Astrocyte (in vitro differentiated cells and primary cell): ENCODE measurements at places on chromosomes 4 and X.
A peak's percentile ranks its signal among the peaks of the same experiment; 100 is the strongest.

DNA sequence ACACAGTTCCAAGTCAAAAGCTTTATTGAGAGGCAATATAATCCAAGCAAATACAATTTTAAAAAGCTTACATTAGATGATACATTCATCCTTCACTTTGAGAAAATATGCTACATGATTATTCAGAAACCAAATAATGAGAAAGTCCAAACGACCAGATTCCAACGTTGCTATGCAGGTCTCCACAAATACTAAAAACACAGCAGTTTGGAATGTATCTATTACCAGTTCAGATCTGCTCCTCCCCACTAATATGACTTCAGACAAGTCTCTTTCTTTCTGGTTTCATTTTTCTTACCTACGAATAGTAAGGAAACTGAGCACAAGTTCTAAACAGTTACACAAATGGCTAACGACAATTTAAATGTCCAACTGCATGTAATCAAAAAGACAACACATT, 9.5 kb downstream of the NAF1 start:
- DNase-seq: peak; percentile 87

DNA sequence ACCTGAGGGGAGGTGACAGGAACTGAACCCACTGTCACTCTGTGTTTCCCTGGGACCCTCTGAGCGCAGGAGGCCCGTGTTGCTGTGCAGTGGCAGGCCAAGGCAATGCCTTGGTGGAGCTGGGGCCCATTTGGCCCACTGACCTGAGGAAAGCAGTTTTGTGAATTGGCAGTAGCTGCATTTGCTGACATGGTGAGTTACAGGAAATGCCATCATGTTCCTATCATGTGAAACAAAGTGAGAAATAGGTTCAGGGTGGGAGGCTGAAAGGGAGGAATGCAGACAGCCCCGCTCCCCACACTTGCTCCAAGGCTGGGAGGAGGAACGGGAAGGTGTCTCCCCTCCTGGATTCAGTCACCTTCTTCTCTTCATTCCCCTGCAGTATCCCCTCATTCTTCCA, 146.1 kb downstream of the PTTG2 start:
- DNase-seq: peak; percentile 57

DNA sequence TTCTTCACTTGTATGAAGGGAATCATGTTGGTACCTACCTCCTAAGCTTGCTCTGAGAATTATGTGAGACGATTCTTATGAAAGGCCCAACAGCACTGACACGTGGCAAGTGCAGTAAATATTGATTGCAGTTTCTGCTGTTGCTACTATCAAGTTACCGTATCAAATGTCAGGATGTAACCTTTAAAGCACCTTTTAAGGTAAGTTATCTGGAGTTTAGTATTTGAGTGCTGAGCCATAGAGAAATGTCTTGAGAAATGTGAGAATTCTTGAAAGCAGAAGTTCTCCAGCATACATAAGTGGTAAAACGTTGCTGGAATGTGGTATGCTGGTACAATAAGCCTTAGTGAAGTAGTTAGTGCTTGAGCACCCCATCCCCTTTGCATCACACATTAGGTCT, 90.4 kb downstream of the PHOX2B start:
- DNase-seq: no peak

DNA sequence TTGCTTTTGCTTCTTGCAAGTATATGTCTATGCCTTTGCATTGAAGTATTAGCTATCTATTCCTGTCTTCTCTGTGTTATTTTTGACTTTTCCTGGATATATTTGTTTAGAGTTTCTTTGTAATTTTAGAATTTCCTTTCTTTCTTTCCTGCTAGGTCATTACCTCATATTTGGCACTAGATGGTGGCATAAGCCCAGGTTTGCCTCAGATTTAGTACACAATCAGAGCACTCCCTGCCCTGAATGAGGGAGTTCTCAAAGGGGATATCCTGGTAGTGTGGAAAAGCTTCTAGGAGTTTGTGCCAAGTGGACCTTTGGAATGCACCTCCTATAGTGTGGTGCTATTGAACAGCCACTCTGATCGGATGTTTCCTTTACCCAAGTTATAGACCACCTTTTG, 181.6 kb downstream of the UGT8 start:
- DNase-seq: peak; percentile 19

- no peak for DNase-seq
Measured at GRCh38 chrX:18377796-18378195, 23.3 kb upstream of the SCML2 start.

DNA sequence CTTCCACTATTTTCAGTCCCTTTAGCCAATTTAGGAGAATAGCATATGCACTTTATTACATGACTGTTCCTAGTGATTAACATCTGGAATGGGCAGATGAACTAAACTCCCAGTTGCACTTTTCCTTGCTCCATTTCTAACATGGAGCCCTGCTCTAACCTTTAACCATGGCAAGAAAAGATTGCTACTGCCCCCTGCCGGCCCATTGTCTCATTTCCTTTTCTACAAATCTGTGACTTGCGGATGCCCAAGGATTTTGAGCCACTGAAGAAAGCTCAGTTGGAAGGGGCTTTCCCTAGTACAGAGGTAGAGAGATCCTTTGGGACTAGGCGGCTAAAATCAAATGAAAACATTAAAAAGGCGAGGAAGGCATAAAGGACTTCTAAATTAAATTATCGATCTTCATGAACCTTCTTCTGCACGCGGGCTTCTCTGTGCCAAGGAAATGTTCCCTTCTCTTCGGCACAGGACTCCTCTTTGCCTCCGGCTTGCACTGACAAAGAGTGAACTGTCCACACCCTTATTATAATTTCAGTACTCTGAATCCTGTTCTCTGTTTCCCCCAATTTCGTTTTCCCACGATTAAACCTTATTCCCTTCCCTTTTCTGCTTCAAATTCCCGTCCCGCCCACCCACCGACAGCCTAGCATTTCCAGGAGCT, 577 bp upstream of the GLRA2 start:
- DNase-seq: no peak

DNA sequence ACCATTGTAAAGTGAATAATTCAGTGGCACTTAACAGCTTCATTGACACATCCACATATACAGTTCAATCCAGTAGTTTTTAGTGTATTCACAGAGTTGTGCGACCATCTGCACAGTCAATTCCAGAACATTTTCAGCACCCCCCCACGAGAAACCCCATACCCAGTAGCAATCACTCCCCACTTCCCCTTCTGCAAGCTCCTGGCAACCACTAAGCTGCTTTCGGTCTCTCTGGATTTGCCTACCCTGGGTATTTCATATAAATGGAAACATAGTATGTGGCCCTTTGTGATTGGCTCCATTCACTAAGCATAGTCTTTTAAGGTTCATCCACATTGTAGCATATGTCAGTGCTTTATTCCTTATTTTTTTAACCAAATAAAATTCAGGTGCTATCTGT, 10.0 kb downstream of the MSL3 start:
- no peak for DNase-seq

DNA sequence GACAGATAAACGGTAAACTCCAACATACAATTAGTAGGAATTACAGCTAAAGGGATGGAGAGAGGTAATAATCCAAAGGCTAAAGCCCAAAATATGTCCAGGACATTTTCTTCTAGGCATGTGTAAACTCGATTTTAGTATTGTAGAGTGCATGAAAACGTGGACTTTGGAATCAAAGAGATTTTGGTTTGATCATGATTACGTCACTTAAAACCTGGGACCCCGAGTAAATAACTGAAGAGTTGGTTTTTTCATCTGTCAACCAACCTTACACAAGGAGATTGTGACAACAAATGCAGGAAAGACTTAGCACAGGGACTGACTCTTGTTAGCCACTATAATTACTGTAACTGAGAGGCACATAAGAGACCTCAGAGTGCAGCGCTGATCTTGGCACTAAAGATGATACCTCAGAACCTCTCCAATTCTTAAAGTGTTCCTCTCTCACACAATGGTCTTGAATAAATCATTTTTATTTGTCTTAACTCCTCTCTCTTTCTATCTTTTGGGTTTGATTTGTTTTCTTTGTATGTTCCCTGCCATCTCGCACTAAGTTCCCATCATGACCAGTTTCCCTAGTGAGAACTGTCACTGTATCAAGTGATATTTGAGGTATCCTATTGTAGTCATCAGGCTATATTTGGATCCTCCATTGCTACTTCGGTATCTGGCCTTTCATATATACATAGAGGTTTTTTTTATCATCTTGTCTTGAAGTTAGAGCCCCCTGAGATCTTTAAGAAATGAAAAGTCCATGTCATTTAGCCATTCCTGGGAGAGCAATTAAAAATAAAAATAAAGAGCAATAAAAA, 32.2 kb upstream of the MSL3 start:
- DNase-seq: no peak

- peak; percentile 44 for DNase-seq
Measured at GRCh38 chr4:87633243-87633642, 16.8 kb upstream of the DMP1 start.

DNA sequence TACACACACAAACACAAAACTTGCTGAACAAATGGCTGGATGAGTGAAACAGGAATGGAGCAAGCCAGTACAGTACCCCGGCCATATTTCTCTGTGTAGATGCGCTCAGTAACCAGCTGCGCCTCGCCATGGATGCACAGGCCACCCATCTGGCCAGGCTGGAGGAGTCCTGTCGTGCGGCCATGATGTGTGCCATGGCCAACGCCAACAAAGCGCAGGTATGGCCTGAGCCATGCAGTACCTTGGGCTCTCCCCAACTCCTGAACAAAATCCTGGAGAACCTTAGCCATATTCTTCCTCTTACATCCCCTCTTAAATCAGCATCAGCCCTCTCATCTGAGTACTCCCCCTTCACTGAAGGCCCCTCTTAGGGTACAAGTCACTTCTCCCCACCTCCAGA, 4.4 kb downstream of the HSD17B10 start:
- no peak for DNase-seq

DNA sequence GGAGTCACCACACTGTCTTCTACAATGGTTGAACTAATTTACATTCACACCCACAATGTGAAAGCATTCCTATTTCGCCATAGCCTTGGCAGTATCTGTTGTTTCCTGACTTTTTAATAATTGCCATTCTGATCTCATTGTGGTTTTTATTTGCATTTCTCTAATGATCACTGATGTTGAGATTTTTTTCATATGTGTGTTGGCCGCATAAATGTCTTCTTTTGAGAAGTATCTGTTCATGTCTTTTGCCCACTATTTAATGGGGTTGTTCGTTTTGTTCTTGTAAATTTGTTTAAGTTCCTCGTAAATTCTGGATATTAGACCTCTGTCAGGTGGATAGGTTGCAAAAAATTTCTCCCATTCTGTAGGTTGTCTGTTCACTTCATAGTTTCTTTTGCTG, 519.1 kb downstream of the STPG2 start:
- no peak for DNase-seq

DNA sequence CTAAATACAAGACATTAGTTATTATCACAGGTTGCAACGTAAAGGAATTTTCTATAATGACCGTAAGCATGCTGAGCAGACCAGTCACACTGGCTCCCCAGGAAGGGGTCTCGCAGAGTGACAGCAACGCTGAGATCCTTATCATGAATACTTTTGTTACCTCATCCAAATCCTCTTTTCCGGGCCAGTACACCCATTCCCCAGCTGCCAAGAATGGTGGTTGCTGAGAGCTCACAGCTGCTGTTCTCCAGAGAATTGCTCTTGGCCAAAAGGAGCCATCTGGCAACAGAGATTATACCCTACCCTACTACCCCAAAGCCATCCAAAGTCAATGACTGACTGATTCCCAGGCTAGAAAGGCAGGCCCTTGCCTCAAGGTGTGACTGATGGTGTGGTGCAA, 91.6 kb downstream of the FUNDC1 start:
- no peak for DNase-seq

- no peak for DNase-seq
Measured at GRCh38 chrX:44989995-44990770, 117.2 kb downstream of the KDM6A start.

DNA sequence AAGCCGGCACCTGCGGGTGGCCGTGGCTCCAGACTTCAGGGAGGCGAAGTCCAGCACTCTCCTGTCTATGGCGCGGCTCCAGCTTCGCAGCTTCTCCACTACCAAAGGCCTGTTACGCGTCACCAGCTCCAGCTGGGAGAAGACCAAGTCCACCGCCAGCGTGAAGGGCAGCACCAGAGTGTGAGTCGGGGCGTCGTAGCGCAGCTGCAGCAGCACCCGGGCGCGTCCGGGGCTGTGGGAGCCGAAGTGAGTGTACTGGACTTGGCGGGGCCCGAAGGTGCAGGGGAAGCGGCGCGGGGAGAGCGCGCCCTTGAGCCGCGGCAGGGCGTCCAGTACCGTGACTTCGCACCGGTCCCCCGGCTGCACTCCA, 444 bp downstream of the FREM3 start:
- DNase-seq: peak; percentile 6

DNA sequence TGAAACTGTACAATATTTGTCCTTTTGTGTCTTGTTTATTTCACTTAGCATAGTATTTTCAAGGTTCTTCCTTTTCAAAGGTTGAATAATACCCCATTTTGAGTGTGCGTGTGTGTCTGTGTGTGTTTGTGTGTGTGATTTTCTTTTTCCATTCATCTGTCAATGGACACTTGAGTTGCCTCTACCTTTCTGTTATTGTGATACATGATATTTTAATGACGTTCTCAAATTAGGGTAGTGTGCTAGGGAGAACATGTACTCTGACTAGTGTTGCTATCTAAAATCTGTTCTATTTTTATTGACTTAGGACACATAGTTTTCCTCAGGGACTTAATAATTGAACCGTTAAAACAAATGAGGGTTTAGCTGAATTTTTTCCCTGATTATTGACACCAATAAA, 9.9 kb downstream of the MMRN1 start:
- no peak for DNase-seq

GRCh38 chr4:180280726-180281297, 1962.4 kb upstream of the TENM3 start:
- DNase-seq: no peak

DNA sequence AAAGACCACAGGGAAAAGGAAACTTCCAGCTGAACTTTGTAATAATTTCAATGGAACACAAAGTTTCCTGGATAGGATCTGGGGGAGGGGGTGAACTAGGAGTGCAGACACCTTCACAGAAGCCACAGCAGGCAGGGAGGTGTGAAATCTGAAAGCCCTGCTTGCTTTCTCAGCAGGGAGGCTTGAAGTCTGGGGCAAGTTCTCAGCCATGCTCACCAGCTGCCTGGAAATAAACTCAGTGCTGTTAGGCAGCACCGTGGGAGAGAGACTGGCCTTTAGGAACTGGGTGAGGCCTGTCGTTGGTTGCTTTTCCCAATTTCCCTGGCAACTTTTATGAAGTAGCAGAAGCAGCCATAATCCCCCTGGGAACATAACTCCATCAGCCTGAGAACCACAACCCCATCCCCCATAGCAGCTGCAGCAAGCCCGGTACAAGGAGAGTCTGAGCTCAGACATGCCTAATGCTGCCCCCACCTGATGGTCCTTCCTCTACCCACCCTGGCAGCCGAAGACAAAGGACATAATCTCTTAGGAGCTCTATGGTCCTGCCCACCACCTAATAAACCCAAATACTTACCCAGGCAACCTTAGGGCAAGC, 39.2 kb upstream of the NMU start:
- no peak for DNase-seq

- DNase-seq: no peak
Measured at GRCh38 chr4:161393602-161394001, 770.2 kb downstream of the FSTL5 start.
